Mucosa of gallbladder (tissue), 1 donor: ENCODE measurements at places on chromosomes 5 and 9. TPM values are rescaled to one million over a fixed set of nuclear protein-coding genes. Genes with fewer than 3 reads are reported as not detected.

PFN3 gene
- not detected for total RNA-seq

XRCC4 gene
- total RNA-seq, result 7.6 TPM

PLAA gene
- total RNA-seq, result 23.6 TPM

SPATA6L gene
- 25.0 TPM for total RNA-seq

SV2C gene
- total RNA-seq, result 0.20 TPM

CCDC183 gene
- total RNA-seq, result 2.3 TPM

TICAM2 gene
- total RNA-seq, result 3.3 TPM
